ENCODE measurements at places on chromosomes 7 and 10. TPM values are rescaled to one million over a fixed set of nuclear protein-coding genes. Genes with fewer than 3 reads are reported as not detected.

DNA sequence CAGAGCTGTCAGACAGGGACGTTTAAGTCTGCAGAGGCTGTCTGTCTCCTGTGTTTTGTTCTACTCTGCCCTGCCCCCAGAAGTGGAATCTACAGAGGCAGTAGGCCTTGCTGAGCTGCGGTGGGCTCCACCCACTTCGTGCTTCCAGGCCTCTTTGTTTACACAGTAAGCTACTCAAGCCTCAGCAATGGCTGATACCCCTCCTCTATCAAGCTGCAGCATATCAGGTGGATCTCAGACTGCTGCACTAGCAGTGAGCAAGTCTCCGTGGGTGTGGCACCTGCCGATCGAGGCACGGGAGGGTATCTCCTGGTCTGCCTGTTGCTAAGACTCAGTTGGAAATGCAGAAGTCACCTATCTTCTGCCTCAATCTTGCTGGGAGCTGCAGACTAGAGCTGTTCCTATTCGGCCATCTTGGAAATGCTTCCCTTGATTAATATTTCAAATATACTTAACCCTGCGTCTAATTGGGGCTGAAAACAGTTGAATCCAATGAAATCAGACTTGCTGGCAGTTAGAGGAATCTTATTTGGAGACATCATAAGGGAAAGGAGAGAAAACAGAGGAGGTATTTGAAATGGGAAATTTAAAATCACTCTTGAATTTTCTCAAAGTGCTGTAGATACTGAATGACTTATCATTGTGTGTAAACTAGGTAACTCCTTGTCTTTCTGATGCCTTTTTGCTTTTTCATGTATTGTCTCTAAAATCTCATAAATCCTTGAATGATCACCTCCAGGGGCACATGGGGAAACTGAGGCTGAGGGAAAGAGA is 13.8 kb upstream of the CYP3A5 start:
- no peak for DNase-seq

Gene RNF32
- total RNA-seq = not detected

GRCh38 chr7:137578541-137578940 is 235.0 kb upstream of the PTN start:
- DNase-seq = no peak

Gene AOAH
- 0.68 TPM for total RNA-seq

Gene GLRX3
- 48.5 TPM for total RNA-seq

Gene PRLHR
- total RNA-seq = not detected

DNA sequence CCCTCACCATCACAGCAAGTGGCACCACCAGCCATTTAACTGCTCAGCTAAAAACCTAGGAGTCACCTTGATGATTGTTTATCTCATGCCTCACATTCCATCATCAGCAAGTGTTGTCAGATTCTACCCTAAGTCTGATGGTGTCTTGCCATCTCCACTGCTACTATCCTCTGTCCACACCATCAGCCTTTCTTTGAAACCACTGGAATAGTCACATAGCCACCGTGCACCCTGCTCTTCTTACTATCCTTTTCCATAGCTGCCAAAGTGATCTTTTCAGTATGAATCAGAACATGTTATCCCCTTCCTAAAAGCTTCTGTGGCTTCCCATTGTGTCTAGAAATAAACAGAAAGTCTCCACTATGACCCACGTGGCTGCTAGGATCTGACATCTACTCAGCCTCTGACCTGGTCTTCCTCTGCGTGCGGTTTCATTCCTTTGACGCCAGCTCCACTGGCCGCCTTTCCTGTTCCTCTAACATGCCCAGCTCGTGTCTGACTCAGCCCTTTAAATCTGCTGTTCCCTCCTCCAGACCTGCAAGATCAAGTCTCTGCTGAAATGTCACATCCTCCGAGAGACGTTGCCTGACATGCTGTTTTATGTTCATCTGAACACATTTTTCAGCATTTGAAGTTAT is 16.5 kb upstream of the CHN2 start:
- peak; percentile 17 for DNase-seq

GRCh38 chr7:157650801-157651200 is 314.0 kb downstream of the DNAJB6 start:
- DNase-seq = no peak

DNA sequence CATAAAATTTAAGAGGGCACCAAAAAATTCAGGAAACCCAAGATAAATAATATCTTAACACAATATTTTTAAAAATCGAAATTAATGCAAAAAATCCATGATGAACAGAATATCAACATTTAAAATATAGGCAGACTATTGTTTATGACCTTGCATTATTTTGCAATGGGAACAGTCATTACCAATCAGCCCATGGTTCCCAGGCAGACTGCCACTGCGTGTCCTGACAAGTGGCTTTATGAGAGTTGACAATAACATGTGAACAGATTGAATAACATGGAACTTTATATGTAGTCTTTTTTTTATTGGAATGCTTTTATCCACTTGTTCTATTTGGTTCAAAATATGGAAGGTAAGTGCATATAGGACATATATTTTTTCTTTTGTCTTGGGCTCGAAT is 3.1 kb upstream of the AVPI1 start:
- no peak for DNase-seq

Gene SAP25
- 1.8 TPM for total RNA-seq

Gene BAG3
- total RNA-seq = 54.9 TPM

Gene ARMC3
- total RNA-seq = not detected

- no peak for DNase-seq
These were observed 70.7 kb upstream of the C1QL3 start for GRCh38 chr10:16592378-16592777.

DNA sequence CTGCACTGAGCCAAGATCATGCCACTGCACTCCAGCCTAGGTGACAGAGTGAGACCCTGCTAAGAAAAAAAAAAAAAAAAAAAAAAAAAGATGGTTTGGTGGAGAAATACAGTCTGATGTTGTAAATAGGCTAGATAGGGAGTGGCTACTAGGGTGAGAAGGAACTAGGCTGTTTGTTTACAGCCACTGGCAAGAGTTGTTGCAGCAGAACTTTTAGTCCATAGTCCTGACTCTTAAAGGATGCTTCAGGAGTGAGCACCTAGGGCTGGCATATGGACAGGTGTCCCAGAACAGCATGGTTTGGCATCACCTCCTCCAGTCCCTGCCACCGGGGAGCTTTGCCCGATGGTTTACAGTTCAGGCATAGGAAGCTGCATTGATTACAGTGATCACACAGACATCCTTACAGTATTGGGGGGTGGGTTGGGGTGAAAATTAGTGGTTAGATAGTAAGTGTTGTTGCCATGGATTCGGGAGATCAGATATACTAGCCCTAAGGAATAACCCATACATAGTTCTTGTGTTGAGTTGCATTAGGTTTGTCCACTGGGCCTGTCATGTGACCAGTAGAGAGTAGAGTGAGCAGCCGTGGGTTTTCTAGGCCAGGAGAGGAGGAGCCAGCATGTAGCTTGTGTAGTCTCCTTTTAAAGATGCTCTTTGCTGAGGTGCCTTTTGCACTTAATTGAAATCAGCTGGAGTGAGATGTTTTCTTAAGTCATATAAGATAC is 35.9 kb downstream of the ZRANB1 start:
- DNase-seq = no peak

DNA sequence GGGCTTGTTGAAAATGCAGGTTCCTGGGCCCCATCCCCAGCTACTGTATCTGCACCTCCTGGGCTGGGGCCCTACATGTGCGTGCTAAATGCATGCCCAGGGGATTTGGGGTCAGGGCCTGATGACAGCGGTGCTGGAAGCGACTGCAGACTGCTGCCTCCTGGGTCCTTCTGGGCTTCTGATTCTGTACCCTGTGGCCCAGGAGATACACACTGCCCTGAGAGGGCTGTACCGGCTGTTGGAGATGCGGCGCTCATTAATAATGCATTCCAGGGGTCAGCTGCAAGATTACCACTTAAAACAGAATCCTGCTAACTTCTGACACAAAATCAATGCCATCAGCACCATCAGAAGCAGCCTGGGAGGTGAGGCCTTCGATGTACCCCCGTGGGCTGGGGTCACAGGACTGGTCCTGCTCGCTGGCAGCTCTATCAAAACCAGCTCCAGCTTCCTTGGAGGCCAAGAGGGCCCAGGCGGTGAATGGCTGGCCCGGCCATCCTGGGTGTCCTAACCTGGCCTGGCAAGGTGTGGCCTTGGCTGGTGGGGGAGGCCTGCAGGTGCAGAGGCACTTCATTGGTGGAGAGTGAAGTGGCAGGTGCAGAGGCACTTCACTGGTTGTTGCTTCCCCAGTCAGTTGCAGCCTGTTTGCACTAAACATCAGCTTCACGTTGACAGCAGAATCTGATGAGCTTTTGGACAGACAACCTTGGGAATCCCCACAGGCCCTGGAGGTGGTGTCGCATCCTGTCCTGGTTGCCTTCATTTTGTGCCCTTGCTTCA is 79.2 kb downstream of the GLRX3 start:
- DNase-seq = no peak

DNA sequence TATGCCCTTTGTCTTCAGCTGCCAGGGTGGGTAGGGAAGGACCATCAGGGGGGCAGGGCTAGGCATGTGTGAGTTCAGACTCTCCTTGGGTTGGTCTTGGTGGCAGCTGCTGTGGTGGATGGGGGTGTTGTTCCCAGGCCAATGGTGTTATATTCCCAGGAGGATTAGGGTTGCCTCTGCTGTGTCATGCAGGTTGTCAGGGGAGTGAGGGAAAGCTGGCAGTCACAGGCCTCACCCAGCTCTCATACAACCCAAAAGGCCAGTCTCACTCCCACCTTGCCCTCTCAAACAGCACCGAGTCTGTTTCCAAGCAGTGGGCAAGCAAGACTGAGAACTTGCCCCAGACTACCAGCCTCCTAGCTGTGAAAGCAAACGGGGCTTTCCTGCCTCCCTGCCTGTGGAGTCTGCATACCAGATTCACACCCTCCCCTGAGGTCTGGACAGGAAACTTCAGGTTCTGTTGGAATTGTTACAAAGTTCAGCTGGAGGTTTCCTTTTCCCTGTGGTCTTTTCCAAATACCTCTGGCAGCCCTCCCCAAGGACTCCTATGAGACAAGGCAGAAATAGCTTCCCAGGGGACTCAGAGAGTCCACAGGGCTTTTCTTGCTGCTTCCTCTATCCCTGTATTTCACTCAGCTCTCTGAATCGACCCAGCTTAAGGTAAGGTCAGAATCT is 1.4 kb downstream of the HYAL4 start:
- no peak for DNase-seq

DNA sequence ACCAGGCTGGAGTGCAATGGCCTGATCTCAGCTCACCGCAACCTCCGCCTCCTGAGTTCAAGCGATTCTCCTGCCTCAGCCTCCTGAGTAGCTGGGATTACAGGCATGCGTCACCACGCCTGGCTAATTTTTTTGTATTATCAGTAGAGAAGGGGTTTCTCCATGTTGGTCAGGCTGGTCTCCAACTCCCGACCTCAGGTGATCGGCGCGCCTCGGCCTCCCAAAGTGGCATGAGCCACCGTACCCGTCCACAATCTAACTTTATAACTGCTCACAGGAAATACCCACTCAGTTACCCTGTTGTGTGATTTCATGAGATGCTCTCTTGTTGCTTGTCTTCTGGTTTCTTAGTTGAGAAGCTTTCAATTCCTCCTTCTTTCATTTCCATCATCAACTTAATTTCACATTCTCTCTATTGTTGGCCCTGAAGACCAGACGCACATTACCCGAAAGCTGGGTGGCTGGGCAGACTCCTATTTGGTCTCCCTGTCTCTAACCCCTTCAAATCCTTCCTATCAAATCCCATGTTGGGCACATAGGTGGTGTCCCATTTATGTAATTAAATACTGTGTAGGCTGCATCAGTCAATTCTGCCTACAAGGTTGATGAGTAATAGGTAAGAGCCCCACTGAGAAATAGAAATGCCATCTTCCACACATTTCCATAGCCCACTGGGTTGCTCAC is 1.1 kb upstream of the GSTO2 start:
- DNase-seq = no peak

Gene IFIT1
- total RNA-seq = 1.0 TPM

- no peak for DNase-seq
These were observed 780 bp downstream of the ALDH18A1 start for GRCh38 chr10:95655571-95656290.

Gene TLX1
- not detected for total RNA-seq

DNA sequence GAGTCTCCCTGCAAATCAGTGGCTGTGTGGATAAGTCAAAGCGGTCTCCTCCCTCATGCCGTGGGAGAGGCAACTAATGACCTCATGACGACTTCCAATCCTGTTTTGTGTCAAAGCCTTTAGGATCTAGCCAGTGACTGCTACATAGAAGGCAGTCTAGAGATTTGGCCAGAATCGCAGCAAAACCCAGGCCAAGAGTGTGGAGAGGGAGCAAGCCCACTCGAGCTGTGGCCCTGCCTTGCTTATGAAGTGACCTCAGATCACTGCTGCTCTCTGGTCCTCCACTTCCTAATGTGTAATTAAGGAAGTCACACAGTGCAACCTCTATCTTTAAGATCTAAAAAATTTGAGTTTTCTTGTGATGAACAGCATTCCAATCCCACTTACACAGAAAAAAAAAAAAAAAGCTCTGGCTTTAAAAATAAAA is 296.7 kb upstream of the KLF6 start:
- DNase-seq = no peak

Gene CFAP58
- 0.19 TPM for total RNA-seq

Gene MRPL43
- total RNA-seq = 71.9 TPM

Gene SOSTDC1
- 0.70 TPM for total RNA-seq

- DNase-seq = no peak
These were observed 22.3 kb downstream of the COX15 start for GRCh38 chr10:99709480-99710229.

- no peak for DNase-seq
These were observed 26.6 kb upstream of the MNX1 start for GRCh38 chr7:157037028-157037427.

GRCh38 chr10:80855348-80855971 is 317.8 kb downstream of the SH2D4B start:
- no peak for DNase-seq

GRCh38 chr7:153628406-153628805 is 423.8 kb upstream of the DPP6 start:
- no peak for DNase-seq

GRCh38 chr10:105986486-105986885 is 1178.0 kb downstream of the SORCS1 start:
- no peak for DNase-seq

Gene SPDYE6
- total RNA-seq = not detected

- DNase-seq = no peak
These were observed 304.6 kb downstream of the KLF6 start for GRCh38 chr10:3480281-3480989.

GRCh38 chr10:117413928-117414618 is 38.8 kb upstream of the PDZD8 start:
- DNase-seq = no peak

Gene ZNF487
- 3.8 TPM for total RNA-seq

GRCh38 chr10:80518807-80519360 is 18.8 kb upstream of the SH2D4B start:
- no peak for DNase-seq

DNA sequence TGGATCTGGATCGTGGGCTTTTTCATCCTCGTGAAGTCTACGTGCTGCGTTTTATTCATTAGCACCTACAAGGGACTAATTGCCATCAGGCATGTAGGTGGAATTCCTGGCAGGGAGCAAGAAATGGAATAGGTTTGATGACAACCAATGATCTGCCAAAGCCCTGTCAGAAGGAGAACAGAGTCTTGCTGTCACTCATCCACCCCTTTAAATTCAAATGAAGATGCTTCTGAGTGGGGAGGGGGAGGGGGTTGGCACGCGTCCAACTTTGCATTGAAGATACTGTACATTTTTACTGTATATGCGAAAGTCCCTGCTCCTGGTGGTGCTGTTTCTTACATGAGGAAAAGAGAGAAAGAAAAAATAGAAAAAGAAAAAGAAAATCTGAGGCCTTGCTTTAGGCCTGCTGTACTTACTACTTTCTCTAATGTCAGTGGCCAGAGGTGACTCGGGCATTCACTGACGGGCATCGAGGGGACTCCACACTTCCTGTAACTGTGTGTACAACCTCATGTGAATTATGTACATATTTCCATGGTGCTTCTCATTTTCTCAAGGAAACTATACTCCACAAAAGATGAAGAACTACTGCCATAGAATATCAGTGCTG is 569.1 kb downstream of the INHBA start:
- DNase-seq = no peak

Gene MMS19
- 57.7 TPM for total RNA-seq

Gene CACNB2
- total RNA-seq = 37.0 TPM
